ENCODE measurements at places on chromosomes 2 and 18.

DNA sequence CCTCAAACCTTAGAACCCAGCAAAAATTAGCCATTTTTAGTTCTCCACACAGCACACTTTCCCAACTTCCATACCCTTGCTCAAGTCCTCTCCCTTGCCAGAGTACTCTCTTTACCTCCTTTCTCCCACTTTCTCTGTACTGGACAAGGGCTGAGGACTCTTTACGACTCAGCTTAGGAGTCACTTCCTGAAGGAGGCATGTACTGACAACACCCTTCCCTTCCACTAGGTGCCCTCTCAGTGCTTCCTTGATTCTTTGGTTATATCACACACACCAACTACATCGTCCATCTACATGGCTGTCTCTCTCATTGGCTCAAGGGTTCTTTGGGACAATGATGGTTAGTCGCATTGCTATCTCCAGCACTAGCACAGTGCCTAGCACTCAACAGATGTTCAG, 5.2 kb upstream of the C18orf63 start:
- DNase-seq = no peak

DNA sequence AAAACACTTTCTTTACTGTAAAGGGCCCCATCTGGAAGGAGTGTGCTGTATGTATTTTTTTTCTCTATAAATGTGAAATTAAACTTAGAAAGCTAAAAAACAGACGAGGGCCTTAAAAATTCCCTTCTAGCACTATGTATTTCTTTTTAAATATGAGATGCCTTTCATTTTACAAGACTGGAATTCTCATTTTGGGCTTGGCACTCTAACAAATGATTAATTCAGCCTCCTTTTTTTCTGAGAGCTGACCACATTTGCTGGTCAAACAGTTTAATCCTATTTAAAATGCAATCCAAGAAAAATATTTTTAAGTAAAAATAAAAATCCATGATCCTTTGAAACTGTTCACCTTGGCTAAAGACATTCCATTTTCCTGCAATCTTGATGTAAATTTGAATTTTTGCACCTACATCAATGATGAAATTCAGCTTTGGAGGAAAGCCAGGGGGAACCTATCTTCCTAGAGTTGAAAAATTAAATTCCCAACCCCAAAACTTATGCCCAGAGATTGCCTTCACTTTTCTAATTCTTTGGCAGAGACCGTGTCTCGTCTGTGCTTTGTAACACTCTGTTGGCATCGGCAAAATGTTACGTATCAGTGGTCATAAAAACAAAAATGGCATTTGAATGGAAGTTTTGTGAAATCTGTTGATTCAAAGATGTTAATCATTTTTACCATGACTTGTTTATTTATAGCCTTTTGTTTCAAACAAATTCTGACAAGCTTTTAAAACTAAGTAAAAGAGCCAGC, 284.5 kb downstream of the ZNF521 start:
- no peak for DNase-seq

DNA sequence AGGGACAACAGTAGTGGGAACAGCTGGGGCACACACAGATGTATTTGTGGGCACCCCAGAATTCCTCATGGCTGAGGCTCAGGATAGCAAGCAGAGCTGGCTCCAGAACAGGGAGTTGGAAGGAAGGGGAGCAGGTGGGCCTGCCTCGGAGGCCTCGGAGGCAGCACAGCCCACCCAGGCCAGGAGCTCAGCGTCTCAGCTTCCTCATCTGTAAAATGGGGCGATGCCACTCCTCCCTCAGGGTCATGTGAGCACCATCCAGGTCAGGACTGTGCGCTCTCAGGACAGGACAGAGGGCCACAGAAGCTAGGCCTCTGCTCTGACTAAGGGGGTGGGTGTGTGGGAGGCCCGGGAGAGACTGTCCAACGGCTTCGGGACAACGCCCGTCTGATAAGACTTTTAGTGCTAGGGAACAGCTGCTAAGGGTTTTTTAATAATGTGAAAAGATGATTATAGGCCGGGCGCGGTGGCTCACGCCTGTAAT, 106.2 kb downstream of the HDAC4 start:
- no peak for DNase-seq

DNA sequence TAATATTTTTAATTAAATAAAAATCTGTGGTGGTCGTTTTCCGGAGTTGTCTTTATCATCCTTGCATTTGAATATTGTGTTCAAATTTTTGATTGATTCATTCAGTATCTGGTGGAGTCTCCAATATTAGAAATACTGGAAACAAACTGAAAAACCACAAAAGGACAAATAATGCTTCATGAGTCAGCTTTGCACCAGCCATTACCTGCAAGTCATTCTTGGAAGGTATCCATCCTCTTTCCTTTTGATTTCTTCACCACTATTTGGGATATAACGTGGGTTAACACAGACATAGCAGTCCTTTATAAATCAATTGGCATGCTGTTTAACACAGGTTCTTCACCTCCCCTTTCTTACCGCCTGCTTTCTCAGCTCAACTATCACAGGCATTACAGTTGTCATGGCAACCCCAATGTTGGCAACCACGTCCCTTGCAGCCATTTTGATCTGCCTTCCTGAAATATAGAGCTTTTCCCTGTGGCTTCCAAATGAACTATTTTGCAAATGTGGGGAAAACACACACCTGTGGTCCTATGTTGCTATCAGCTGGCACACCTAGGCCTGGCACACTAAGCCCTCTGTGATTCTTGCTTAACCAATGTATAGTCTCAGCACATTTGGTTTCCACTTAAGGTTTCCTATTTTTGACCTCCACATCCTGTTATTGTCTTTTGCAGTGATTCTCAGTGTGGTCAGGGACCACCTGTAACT, 6.5 kb downstream of the CTLA4 start:
- DNase-seq = no peak

GRCh38 chr18:12038082-12038638, 55.5 kb upstream of the ANKRD62 start:
- DNase-seq = no peak

- DNase-seq = no peak
These were observed 131.5 kb upstream of the SMAD2 start for GRCh38 chr18:48061781-48062570.

GRCh38 chr2:65530547-65531320, 98.3 kb upstream of the SPRED2 start:
- DNase-seq = no peak

- DNase-seq = peak; percentile 79
These were observed 202.6 kb downstream of the TGIF1 start for GRCh38 chr18:3652380-3653262.

DNA sequence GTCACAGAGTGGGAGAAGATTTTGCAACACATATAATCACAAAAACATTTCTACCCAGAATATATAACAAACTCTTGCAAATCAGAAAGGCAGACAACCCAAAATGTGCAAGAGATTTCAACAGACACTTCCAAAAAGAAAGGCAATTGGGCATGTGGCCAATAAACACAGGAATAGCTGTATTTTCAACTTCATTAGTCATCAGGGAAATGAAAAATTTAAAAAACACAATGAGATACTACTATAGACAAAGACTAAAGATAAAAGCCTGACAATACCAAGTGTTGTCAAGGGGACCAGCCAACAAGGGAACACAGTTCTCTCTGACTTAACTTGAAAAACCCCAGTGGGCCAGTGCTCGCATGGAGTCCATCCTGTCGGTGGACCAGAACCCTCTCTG, 40.5 kb downstream of the MTHFD2 start:
- no peak for DNase-seq

GRCh38 chr18:79068341-79068936, 755 bp upstream of the ATP9B start:
- no peak for DNase-seq

DNA sequence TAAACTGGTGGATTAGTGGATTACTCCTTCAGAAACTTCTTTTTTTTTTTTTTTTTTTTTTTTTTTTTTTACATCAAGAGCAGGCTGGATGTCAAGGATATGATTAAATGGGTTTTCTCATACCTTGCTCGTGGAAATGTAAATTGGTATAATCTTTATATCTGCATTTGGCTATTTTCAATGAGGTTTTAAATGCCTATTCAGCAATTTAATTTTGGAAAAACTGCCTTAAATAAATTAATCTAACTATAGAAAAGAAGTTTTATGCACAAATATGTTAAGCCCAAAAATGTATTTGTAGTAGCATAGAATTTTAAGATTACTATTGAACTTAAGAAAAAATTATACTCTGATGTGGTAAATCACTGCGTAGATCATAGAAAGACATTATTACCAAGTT, 11.4 kb upstream of the GAREM1 start:
- DNase-seq = no peak

- no peak for DNase-seq
These were observed 72.5 kb upstream of the RMDN2 start for GRCh38 chr2:37852585-37853014.

GRCh38 chr2:234958746-234959395, 7.1 kb downstream of the SH3BP4 start:
- DNase-seq = no peak

- no peak for DNase-seq
These were observed 196.0 kb upstream of the VRK2 start for GRCh38 chr2:57850415-57851130.

DNA sequence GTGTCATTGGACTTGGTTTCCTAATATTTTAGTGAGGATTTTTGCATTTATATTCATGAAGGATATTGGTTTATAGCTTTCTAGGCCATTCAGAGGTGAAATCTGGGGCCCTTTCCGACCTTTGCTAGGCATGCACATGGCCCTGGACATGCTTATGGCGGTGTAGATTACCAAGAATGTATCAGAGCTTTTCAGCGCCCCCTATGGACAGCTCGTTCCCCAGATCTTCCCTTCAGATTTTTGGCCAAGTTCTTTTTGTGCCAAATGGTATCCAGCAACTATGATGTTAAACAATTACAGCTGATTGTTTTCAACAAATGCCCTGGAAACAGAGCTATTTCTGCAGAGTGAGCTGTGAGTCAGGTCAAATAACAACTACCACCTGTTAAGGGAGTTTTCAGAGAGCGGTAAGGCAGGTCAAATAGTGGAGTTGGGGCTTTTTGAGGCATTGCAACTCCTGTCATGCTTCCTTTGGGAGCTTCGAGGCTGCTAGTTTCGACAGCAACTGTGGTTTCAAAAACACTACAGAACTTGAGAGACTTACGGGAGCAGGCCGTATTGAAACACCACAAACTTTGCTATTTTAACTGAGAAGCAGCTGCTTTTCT, 188.3 kb downstream of the ZNF516 start:
- DNase-seq = no peak

- no peak for DNase-seq
These were observed 86.7 kb downstream of the LYPD6B start for GRCh38 chr2:149125031-149125725.

DNA sequence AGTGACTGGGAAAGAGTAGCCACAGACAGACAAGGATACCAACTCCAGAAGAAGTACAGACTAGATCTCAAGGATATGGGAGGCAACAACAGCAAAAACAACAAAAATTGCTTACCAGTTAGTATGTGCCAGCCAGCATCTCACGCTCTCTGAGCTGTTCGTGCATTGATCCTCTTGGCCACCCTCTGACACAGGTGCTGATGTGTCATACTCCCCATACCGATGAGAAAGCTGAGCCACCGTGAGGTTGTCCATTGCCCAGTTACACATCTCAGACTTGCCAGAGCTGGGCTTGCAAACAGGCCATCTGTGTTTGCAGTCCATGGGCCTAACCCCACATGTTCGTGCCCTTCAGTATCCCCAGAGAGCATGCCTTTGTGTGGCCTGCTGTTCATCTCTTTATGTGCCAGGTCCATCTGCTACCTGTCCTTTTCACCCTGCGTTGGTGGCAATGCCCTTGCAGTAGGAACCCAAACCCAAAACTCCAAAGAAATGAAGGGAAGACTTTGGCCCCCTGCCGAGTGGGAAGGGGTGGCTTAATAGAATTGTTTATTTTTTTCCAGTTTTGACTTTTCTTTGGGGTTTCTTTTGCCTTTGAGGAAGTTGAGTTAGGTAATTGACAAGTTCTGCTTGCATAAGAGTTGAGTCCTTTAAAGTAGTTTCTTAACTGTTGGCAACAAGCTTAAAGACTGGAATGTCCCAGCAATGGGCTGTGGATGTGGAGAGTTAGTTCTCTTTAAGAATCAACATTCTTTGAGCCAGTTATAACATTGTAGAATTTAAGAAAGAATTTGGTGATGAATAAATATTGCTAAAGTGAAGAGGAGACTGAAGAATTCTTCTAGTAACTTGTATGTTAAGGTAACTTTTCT, 46.7 kb downstream of the LYPD6B start:
- peak; percentile 63 for DNase-seq
